ENCODE measurements at places on chromosomes 2 and 18.
A peak's percentile ranks its signal among the peaks of the same experiment; 100 is the strongest.

- DNase-seq: no peak
These were observed 11.0 kb upstream of the DCDC2C start for GRCh38 chr2:3692375-3692774.

GRCh38 chr2:146721486-146721885 lies 1123.3 kb upstream of the ACVR2A start:
- DNase-seq: no peak

GRCh38 chr2:200828104-200828503 lies 16.4 kb downstream of the BZW1 start:
- DNase-seq: no peak

DNA sequence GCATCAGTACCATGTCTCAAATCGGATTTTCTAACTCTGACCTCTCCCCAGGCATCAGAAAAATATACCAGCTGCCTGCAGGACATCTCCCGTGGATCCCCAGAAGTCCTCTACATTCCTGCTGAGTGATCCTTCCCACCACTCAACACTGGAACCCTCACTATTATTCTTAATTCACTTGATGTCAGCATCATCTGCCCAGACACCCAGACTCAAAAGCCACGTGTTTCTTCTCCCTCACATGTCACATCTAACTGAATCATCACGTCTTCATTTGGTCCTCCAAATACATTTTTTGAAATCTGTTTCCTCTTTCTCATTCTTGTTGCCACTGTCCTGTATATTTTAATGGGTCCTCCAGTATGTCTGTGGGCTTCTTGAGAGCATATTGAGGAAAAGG lies 218.6 kb downstream of the HRH4 start:
- no peak for DNase-seq

- no peak for DNase-seq
These were observed 156.4 kb downstream of the NCKAP5 start for GRCh38 chr2:133411857-133412256.

DNA sequence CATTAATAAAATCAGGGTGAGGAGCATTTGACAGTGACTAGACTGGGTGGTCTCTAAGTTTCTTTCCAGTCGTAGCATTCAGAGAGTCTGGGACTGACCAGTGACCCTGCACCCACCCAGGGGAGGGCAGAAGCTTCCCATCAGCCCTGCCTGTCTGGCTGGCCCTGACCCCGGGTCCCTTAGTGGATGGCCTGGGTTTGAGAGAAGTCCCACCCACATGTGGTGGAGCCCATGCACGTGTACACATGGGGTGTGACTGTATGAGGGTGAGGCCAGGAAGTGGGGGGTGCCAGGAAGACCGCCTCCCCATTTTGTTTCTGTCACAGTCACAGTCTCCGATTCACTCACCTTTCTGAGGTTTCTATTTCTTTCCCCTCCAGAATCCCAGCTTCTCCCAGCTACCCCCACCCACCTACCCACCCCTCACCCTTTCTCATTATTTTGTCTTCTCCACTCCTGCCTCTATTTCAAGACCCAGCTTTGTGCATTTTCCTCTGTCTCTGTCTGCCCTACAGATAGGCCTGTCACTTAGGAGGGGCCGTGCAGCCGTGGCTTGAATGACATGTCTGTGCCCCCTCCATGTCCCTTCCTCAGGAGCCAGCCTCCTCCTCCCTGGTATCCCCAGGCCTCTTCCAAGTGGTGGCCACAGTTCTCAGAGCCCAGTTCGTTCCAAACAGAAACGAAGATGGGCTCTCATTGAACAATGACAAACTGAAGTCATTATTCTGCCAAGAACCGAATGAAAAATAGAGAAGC lies 13.6 kb downstream of the CIB4 start:
- no peak for DNase-seq

GRCh38 chr18:25409971-25410370 lies 58.0 kb upstream of the ZNF521 start:
- no peak for DNase-seq

DNA sequence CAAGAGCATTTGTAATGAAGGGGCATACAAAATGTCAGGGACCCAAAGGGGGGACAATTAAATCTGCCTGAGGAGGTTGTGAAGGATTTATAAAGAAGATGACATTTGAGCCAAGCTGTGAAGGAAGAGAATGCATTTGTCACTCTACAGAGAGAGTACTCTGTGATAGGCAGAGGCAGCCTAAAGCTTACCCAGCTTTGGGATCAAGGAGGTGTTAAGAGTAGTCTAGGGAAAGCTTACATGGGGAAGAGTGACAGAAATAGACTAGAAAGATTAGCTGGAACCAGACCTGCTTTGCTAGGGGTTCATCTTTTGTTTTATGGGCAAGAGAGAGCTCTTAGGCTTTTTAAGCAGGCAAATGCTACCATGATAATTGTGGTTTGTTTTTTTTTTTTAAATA lies 169.1 kb upstream of the CYP26B1 start:
- no peak for DNase-seq

- no peak for DNase-seq
These were observed 197.7 kb downstream of the MTX2 start for GRCh38 chr2:176466918-176467452.

DNA sequence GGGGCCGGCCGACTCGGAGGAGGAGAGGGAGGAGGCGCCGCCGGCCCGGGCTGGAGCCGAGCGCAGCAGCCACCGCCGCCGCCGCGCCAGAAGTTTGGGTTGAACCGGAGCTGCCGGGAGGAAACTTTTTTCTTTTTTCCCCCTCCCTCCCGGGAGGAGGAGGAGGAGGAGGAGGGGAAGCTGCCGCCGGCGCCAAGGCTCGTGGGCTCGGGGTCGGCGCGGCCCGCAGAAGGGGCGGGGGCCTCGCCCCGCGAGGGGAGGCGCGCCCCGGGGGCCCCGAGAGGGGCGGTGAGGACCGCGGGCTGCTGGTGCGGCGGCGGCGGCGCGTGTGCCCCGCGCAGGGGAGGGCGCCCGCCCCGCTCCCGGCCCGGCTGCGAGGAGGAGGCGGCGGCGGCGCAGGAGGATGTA lies 316 bp downstream of the CRIM1 start:
- no peak for DNase-seq

DNA sequence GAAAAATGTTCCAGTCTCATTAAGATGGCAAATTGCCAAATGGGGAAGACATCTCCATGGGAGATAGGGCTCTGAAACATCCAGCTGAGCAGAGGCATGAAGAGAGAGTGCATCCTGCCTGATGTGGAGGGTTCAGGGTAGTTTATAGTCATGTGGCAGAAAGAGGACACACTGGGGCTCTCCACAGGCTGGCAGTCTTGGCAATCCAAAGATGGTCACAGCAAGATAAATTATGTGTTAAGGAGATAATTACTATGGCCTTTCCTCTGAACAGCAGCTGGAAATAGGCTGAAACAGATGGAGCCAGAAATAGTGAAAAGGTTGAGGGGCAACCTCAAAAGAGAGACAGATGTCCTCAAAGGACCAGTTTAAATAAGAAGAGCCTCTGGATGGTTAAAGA lies 97.2 kb downstream of the DCC start:
- DNase-seq: no peak

- no peak for DNase-seq
These were observed 14.4 kb downstream of the NGEF start for GRCh38 chr2:232998666-232998985.

DNA sequence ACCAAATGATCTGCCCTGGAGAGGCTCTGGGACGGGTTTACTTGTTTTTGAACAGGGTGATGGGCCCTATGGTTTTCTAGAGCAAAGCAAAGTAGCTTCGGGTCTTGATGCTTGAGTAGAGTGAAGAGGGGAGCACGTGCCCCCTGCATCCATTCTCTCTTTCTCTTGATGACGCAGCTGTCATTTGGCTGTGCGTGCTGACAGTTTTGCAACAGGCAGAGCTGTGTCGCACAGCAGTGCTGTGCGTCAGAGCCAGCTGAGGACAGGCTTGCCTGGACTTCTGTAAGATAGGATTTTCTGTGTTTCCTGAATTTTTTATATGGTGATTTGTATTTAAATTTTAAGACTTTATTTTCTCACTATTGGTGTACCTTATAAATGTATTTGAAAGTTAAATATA lies 11.9 kb downstream of the ACKR3 start:
- DNase-seq: no peak

DNA sequence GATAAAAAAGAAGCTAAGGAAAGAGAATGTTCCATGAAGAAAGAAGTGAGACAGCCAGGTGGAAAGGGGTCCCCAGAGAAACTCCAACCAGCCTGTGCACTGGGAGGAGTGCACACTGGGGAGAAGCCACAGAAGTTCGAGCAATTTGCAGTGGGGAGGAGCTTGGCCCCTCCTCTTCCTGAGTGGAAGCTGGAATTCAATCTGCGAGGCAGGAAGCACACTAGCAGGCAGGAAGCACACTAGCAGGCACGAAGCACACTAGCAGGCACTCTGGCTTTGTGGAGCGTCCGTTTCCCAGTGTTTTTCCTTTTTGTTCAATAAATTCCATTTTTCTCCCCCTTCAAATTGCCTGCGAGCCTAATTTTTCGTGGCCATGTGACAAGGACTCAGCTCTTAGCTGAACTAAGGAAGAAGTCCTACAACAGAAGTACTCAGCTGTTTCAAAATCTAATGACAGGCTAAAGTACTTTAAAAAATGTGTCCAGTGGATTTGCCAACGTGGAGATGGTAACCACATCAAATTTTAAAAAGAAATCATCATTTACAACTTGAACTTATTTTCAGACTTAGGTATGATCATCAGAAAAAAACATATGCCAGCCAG lies 21.4 kb upstream of the SPIRE1 start:
- DNase-seq: no peak

DNA sequence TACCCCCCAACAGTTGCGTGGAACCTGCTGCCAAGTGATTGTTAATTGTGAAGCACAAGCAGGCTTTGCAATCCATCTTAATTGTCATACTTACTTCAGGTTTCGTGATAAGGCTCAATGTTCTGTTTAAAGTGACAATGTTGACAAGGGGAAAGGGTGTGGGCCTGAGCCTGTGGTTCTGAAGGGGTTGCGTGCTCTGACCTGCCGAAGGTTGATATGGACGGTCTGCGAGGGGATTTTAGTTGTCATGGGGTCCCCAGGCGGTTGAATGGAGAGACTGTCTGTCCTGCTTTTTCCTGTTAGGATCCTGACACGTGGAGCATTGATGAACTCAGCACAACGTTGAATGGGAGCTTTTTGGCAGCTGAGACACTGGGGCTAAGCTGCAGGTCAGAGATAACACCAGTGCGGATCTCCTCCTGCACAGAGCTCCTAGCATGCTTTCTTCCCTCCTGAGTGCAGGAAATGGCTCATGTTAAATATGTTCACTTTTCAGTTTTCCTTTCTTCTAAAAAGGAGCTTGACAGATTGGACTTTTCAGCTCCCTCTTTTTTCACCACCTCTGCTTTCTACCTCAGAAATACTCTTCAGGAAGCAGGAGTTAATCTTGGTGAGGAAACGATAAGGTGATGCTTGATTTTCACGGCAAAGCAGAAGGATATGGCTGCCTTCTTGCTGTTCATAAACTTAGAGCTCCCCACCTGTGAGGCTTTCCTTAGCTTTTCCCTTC lies 62.9 kb upstream of the ZEB2 start:
- DNase-seq: no peak

- DNase-seq: no peak
These were observed 148.4 kb upstream of the KCTD1 start for GRCh38 chr18:26696786-26697185.

GRCh38 chr18:42929181-42929580 lies 186.3 kb downstream of the RIT2 start:
- DNase-seq: no peak

GRCh38 chr2:61266632-61267505 lies 104.9 kb downstream of the C2orf74 start:
- DNase-seq: no peak

GRCh38 chr2:70552501-70553333 lies 909 bp downstream of the TGFA start:
- DNase-seq: peak; percentile 9

- no peak for DNase-seq
These were observed 137.9 kb upstream of the ZC3H15 start for GRCh38 chr2:186348200-186348599.

DNA sequence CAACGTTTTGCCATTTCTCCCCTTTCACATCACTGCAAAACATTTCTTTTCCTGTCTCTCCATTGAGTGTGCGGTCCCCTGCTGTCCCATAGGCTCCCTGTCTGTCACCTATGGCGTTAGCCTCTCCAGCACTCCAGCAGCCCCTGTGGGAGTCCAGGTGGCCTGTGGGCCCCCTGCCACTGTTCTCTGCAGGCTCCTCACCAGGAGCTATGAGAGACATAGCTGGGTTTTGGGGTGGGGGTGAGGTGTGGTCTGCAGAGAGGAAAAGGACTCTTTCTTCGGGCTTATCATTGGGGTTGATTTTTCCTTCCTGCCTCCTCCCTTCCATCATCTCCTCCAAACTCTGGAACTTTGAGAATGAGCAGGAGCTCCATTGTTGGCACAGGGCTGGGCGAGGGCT lies 36.1 kb upstream of the IGFBP5 start:
- DNase-seq: no peak

DNA sequence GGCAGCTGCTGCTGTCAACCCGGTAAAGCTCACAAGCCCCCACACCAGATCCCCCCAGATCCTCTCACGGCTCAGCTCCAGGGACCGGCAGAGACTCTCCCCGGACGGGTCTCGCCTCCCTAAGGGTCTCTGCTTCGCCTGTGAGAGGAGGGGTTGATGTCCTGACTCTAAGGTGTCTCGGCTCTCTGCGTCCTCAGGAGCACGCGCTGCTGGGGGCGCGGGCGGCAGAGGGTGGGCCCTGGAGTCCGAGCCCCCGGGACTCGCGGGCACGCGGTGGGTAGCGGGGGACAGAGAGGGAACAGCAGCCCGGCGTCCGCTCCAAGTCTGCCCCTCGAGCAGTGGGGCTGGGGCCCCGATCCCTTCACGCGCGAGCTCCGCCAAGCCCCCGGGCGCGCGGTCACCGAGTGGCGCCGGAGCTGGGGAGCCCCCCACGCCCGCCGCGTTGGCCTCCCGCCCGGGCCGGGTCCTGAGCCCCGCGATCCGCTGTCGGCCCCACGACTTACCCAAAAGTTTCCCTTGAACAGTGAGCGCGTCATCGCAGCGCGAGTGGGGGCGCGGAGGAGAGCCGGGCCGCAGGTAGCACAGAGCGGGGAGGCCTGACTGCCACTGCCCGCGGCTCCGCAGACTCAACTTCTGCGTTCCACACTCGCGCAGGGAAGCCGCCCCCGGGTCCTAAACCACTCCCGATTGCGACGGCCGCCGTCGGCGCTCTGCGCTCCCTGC lies at the start of gene PSTPIP2:
PSTPIP2 (minus strand) TSS at position 608 of the 723 bp plus-strand sequence; CDS start at position 536, 72 bp downstream.
- DNase-seq: peak; percentile 70

DNA sequence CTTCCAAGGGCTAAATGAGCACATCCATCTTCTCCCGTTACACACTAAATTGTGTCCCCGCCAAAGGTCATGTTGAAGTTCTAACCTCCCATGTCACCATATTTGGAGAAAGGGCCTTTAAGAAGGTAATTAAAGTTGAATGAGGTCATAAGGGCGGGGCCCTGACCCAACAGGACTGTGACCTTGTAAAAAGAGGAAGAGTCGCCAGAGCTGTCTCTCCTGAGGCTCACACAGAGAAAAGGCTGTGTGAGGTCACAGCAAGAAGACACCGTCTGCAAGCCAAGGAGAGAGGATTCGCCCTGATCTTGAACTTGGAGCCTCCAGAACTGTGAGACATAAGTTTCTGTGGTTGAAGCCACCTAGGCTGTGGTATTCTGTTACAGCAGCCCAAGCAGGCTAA lies 24.1 kb downstream of the TRABD2A start:
- no peak for DNase-seq
